SK-N-DZ (cell line): ENCODE measurements at places on chromosomes 16 and 17.

DNA sequence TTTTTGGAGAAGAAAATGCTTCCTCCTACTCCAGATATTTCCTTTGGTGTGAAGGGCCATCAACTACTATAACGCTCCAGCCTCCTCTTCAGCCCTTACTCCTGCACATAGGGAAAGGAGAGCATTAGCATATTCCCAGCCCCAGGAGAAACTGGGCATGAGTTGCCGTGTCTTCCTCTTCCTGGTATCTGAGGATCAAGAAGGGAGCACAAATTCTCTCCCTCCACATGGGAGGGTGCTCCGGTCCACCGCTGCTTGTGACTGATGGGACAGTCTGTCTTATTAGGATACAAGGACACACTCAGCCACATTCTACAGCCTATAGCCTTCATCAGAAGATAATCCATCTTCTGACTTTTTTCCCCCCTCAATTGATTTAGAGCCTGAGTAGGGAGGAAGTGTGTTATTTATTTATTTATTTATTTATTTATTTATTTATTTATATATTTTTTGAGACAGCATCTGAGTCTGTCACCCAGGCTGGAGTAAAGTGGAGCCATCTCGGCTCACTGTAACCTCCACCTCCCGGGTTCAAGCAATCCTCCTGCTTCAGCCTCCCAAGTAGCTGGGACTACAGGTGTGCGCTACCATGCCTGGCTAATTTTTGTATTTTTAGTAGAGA lies 16.6 kb upstream of the CYB5B start:
- DNase-seq: no peak

DNA sequence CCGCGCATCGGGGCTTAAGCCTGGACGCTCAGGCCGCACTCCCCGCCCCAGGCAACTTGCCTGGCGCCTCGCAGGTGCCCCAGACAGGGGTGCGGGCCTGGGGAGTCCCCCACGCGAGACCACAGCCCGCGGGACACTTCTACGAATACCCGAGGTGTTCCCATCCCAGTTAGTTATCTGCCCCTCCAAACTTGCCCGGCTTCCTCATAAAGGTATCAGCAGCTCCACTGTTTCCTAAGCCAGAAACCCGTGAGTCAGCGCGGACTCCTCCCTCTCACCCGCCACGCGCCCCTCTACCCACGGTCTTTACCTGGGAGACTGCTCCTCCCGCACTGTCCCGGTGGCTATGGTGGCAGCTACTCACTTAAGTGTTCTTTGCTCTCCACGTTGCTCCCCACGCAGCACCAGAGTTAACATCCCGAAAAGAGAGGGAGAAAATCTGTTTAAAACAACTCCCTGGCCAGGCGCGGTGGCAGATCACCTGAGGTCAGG lies 1.0 kb upstream of the CREBBP start:
- DNase-seq: no peak

- DNase-seq: no peak
These were observed 23.5 kb downstream of the SMTNL2 start for GRCh38 chr17:4607773-4608187.

GRCh38 chr17:50993544-50993943 lies 127.1 kb downstream of the SPAG9 start:
- DNase-seq: no peak
